Left ventricle myocardium inferior (tissue), 1 donor: ENCODE measurements at places on chromosomes 2 and 18. TPM values are rescaled to one million over a fixed set of nuclear protein-coding genes. Genes with fewer than 3 reads are reported as not detected.

Gene NEB
- 30.5 TPM for total RNA-seq

Gene LIMS2
- 173 TPM for total RNA-seq

Gene TNFRSF11A
- total RNA-seq, result 1.6 TPM

Gene SOX11
- 0.93 TPM for total RNA-seq

Gene ADD2
- total RNA-seq, result 2.7 TPM

Gene CASP10
- total RNA-seq, result 5.4 TPM

Gene RBM43
- total RNA-seq, result 1.5 TPM

Gene AGXT
- total RNA-seq, result not detected

Gene GRB14
- total RNA-seq, result 39.3 TPM

Gene AQP12B
- total RNA-seq, result not detected

Gene MRPL53
- total RNA-seq, result 176 TPM

Gene REG3A
- total RNA-seq, result not detected

Gene MYL1
- 0.36 TPM for total RNA-seq

Gene EPB41L3
- 6.3 TPM for total RNA-seq

Gene HRH4
- 0.33 TPM for total RNA-seq

Gene SRBD1
- 11.8 TPM for total RNA-seq

Gene CD8B
- 0.22 TPM for total RNA-seq

Gene KCNJ13
- not detected for total RNA-seq

Gene PSMA8
- not detected for total RNA-seq

Gene GCG
- not detected for total RNA-seq

Gene MAL
- 4.4 TPM for total RNA-seq

Gene C1QL2
- not detected for total RNA-seq

Gene SERPINB8
- total RNA-seq, result 2.3 TPM

Gene OSBPL6
- total RNA-seq, result 6.4 TPM

Gene TUBB8B
- not detected for total RNA-seq

Gene GPR35
- total RNA-seq, result 1.3 TPM
